ENCODE measurements at places on chromosomes 2 and 18.

DNA sequence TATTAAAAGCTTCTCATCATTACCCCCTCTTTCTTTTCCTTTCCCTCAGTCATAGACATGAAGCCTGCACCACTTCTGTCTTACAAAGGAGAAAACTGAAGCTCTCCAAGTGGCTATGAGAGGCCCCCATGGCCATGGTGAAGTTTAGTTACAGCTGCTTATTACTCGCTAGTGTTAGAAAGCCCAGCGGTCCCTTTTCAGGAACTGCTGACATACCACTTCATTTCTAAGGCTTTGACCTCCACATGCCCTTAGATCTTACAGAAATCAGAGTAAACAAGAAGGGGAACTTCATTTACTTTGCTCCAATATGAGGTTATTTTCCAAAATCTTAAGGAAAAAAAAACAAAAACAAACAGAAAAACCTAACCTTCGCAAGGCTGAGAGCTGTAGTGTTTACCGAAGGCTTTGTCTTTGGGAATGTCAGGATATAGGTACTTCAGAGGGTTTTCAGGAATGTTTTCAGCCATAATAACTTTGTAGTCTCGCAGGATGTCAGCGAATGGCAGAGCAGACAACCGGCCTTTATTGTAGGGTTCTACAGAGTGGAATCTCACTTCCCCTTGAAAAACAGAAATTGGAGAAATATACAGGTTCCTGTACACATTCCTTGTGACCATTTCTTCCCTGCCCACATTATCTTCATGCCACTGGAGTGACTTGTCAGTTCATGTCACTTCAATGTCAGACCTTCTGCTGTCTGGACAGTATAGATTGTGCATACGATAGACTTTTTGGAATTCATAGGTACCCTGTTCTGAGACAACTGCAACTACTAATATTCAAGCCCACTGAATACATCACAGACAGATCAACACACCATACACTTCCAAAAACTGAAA, 18.8 kb upstream of the STAT1 start:
- no peak for DNase-seq

GRCh38 chr2:28358668-28359201, 33.9 kb upstream of the FOSL2 start:
- DNase-seq = peak; percentile 26

- DNase-seq = no peak
Measured at GRCh38 chr2:205580212-205580987, 101.9 kb upstream of the NRP2 start.

DNA sequence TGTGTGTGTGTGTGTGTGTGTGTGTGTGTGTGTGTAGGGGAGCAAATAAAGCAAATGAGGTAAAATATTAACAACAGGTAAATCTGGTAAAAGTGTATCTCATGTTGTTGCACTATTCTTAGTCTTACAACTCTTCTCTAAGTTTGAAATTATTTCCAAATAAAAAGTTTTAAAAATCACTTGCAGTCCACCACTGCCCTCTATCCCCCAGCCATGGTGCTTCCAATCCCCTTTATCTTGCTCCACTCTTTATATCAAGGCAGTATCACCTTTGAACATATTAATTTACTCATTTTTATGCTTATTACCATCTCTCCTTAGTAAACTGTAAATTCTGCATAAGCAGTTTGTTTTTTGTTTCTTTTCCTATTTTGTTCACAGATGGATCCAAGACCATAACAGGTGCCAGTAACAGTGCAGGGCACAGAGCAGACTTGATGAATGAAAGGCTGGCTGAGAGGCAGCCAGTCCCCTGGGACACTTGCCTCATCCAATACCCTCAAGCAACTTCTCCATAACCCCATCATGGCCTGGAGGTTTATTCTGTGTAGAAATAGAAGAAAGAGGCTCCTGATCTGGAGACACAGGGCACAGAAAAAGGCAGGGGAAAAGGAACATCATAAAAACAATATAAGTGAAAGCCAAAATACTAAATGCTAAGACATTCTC, 67.6 kb downstream of the LDAH start:
- DNase-seq = no peak

DNA sequence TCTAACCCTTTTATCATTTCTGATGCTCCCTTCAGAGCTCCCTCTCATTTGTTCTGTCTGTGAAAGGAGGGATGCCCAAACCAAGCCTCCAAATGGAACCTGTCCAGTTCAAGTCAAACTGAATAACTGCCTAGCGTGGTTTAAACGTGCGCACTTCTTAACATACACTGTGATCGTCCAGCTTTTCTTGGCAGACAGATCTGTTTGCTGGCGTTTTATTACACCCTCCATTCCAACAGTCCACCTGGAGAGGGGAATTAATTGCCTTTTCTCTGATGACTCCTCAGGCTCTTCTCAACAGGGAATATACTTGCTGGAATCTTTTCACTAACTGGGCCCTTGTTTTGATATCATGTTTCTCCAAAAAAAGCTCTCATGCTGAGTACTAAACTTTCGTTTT, 379.2 kb upstream of the POU3F3 start:
- DNase-seq = no peak

DNA sequence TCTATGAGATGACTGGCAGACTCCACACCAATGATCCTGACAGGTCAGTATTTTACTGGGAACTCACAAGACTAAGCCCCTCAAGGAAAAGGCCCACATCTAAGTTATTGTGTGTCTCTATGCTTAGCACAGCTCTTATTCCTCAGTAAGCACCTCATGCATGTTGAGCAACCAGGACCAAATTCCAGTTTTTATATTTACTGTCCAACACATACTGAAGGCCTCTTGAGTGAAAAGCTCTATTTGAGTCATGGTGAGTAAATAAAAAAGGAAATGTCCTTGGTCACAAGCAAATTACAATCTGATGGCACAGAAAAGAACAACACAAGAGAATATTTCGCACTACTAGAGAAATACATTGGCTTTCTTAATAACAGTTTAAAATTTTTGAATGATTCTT, 87.9 kb upstream of the ETAA1 start:
- no peak for DNase-seq

DNA sequence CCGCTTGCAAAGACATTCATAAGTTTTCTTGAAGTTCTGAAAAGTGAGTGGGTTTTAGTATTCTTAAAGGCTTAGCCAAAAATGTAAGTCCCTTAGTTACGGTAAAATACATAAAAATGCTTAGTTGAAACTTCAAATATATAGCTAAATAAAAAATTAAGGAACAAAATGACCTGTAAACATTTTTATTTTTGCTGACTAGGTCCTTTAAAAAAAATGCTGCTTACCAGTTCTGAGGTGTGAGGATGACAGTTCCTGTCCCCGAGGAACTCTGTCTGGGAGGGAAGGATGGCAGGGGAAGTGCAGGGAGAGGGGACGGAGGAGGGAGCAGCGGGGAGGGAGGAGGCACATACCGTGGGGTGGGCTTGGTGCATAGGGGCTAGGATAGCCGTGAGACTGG, 102.8 kb upstream of the BCL2L11 start:
- no peak for DNase-seq

DNA sequence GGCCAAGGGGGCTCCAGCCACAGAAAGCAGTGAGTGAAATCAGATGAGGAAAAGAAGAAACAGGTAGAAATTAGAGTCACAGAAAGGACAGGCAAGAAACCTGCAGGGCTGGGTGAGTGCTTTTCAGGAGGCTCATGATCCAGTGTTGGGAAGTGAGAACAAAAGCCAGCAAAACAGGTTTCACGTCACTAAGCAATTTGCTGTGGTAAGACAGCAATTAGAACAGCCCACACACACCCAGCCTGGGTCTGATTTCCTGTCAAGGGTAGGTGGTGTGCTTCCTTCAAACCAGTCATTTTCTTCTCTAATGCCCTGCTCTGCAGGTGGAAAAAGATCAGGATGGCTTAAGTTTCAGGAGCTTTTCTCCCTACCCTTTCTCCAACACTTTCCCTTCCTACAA, 52.9 kb upstream of the XDH start:
- no peak for DNase-seq

DNA sequence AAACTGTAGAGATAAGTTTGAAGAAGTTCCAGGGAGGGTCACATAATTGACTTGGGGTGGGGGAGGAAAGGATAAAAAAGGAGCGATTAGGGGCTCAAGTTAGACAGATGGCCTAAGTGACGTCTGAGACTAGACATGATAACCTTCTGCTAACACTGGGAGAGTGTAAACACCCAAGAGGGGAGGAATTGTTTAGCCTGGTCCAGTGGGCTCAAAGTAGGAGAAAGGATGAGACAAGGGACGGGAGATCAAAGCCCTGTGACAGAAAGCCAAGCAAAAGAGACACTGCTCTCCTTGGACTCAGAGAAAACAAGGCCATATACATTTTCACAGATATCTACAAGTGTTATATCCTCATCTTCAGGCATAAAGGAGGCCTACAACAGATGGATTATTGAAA, 45.5 kb upstream of the IHH start:
- DNase-seq = no peak

GRCh38 chr2:137812517-137812916, 151.8 kb upstream of the HNMT start:
- no peak for DNase-seq

- peak; percentile 73 for DNase-seq
Measured at GRCh38 chr2:224946895-224947294, 95.4 kb downstream of the DOCK10 start.

DNA sequence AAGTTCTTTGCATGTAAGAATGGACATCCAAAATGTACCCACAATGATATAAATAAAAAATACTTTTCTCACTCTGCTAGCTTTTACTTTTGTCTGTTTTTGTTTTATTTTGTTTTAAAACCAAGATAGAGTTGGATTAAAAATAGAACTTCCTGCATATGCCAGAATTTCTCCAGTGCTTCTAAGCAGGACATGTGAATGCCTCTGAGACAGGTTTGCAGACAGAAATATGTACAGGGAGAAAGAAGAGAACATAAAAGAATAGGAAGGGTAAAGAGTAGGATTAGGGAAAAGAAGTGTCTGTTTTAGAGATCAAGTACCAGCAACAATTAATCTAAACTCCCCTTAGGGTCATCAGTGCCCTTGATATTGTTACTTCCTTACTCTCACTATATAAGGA, 114.4 kb downstream of the BMPR2 start:
- DNase-seq = no peak

DNA sequence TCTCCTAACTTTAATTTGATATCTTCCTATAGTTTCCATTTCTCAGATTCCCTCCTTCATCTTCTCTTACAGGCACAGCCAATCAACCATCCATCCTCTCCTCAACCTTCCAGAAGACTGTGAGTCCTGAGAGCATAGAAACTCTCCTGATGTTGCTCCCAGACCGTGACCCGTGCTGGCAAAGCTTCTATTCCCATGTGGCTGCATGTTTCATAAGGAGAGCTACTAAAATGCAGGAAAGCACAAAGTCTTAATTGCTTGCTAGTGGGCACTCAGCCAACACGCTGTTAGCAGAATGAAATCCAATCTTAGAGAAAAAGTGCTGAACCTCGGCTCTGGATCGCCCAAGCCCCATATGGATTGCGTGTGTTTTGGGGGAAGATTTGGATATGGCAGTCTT, 1244.7 kb upstream of the ZEB2 start:
- no peak for DNase-seq

- DNase-seq = peak; percentile 67
Measured at GRCh38 chr2:64945973-64946768, 43.0 kb upstream of the SLC1A4 start.

DNA sequence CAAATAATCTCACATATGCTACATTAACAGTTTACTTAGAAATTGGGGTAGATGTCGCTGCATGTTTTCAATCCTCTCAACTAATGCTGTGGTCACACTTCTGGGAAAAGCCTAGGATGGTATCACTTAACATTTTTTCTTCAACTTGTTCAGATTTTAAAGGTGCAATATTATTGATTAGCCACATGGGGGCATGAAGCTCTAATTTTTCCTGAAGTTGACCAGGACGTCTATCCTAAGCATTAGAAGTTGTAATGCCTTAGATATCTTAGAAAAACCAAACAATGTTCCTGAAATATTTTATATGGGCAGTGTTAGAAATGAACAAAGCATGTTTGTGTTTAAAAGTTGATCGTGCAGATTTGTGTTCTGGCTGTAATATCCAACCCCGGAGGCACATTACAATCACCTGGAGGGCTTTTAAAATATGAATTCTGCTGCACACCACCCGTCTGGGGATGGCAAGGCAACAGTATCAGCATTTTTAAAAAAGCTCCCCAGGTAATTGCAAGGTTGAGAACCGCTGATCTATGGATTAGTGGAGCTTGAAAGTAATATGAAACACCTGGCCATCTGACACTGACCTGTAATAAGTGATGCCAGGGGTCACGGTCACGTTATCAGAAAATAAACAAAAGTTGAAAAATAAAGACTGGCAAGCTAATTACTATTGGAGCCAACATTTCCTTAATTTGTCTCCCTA, 100.5 kb upstream of the LMAN1 start:
- peak; percentile 3 for DNase-seq

- DNase-seq = peak; percentile 67
Measured at GRCh38 chr2:240021488-240022104, 3.5 kb downstream of the NDUFA10 start.

- no peak for DNase-seq
Measured at GRCh38 chr2:85713836-85714235, 19.7 kb downstream of the GNLY start.

- no peak for DNase-seq
Measured at GRCh38 chr2:173851141-173851641, 114.0 kb downstream of the SP3 start.

DNA sequence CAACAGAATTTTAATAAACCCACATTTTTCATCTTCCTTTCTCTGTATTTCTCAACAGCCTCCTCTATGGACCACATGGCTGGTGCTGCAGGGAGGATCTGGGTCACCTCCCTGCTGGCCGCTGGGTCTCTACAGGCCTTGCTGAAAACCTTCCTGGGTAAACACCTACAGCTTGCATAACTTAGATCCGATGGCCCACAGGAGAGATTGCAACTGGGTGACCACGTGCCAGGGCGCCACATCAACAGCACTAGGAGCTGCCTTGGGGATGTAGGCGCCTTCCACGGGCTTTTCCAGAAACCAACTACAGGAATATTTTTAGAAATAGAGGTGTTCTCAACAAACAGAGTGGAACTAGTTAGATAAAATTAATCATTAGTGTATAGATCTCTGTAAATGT, 19.4 kb downstream of the TMEM18 start:
- DNase-seq = no peak

- DNase-seq = no peak
Measured at GRCh38 chr18:79755496-79756142, 42.1 kb upstream of the KCNG2 start.

DNA sequence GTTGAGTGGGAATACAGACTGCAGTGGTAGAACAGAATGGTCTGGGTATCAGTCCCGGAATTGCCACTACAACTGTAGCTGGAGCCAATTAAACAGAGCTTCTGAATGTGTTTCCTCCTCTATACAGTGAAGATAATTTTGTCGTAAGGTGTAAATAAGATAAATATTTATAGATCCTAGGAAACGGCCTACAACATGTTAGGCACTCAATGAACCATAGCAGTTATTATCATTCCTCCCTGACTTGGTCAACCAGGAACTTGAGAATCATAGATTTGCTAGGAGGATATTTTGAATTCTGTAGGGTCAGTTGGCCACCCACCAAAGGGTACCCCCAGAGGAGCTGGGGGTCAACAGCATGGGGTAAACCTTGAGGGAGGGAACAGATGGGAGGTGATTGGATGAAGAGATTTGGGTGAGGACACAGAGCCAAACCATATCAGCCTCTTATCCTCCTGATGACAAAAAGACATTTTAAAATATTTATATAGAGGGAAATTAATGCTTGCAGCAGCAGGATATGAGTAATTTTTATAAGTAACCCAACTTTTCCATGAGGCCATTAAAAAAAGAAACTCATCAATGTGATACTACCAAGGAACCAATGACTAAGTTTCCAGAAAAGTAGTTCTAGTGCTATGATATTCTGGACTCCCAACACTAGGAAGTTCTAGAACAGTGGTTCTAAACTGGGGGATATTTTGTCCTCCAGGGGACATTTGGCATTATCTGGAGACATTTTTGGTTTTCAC, 4.0 kb downstream of the DHRS9 start:
- DNase-seq = no peak

Data from CD4-positive, alpha-beta T cell treated with Interleukin-17A for 1 hour (primary cell).